ENCODE measurements at places on chromosomes 5 and 9.

- no peak for DNase-seq
These were observed 102.1 kb downstream of the TMEM174 start for GRCh38 chr5:73274881-73275663.

- no peak for DNase-seq
These were observed 19.3 kb downstream of the CDKN2A start for GRCh38 chr9:21974722-21975409.

DNA sequence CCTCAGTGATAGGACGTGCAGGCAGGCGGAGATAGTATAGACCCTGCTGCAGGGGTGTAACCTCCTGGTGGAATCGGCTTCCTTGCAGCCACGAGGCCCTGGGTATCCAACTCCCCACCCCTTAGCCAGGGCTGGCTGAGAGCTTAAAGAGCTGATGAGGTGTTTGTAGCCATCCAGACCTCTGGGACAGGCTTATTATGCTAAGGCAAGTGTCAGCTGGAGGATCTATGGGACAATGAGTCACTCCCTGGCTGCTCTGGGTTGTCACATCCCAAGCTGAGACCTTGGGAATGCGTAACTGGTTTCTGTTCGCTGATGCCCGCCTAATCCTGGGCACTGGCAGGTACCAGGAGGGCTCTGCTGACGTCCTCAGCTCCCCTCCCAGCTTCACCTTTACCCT lies 38.9 kb downstream of the DAB2IP start:
- no peak for DNase-seq

DNA sequence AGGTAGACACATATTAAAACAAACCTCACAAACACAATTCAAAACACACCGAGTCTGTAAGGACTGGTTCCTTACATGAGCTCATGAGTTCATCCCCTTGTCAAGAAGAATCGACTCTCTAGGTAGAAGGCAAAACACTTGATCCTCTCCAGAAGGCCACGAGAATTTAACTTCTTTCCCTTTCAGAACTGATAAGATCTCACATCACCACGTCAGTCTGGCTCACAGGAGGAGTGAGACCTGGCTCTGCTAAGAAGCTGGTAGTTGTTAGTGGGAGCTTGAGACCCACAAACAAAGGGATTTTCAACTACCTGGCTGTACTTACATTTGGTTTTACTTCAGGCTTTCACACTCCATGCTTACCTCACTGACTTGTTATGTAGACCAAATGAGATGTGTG lies 459.2 kb downstream of the ARHGEF28 start:
- no peak for DNase-seq

- DNase-seq, result no peak
These were observed 5.7 kb downstream of the TCOF1 start for GRCh38 chr5:150363185-150363584.

- DNase-seq, result no peak
These were observed 471.8 kb upstream of the C9orf72 start for GRCh38 chr9:28045051-28045450.

DNA sequence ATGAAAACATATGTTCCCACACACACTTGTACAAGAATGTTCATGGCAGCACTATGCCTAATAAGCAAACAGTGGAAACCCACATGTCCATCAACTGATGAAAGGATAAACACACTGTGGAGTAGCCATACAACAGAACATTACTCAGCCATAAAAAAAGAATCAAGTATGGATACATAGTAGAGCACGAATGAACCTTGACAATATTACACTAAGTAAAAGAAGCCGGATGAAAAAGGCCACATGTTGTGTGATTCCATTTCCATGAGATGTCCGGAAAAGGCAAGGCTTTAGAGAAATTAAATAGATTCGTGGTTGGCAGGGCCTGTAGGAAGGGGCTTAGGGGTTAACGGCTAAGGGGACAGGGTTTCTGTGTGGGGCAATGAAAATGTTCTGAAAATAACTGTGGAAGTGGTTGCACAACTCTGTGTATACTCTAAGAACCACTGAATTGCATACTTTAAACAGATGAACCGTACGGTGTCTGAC lies 51.4 kb downstream of the COL23A1 start:
- DNase-seq, result no peak

DNA sequence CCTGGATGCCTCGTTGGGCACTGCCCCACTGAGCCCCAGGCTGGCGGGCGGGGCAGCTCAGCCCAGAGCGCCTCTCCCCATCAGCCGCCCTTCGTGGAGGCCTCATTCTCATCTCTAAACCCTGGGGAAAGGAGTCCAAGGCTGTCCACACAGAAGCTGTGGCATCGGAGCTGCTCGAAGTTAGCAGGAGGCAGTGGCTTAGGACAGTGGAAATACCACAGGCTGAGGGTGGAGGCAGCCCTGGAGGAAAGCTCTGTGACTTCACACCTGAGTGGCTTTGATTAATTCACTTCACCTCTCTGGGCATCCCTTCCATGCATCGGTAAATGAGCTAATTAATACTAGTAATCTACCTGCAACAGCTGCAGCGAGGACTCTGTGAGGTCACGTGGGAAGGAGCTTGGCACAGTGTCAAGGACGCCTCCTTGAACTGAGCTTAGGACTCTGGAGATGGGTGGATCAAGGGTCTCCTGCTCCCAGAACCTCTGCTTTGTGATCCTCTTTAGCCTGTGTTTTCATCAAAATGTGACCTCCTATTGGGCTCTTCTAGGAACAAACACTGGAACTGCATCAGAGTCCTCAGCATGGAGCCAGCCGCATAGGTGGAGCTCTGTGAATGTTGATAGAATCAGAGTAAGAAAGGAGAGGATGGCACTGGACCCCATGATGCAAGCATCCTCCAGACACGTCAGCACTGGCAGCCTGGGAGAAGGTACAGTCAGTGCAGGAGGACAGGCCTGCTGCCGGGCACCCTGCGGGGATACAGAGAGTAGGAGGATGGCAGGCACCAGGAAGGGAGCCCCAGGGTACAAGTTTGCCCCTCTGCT lies 842 bp upstream of the ANGPTL2 start:
- DNase-seq, result no peak

DNA sequence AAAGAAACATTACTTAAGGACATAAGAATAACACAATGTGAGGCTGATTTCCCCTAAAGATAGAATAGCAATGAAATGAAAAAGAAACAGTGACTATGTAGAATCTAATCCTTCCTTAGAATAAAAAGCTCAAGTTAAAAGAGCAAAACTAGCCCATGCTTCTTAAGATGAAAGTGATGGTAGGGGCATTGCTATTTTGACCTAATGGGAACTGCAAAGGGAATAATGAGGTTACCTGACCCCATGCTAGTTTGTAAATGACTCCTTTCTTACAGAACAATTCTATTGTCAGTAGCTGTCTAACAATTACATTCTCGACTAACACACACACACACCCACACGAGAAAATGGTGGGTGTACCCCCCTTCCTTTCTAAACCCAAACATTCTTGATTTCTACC lies 575.8 kb downstream of the CSNK1G3 start:
- no peak for DNase-seq

GRCh38 chr5:119363271-119363670 lies 7.5 kb downstream of the TNFAIP8 start:
- DNase-seq, result peak; percentile 18

- DNase-seq, result no peak
These were observed 61.6 kb downstream of the SEMA4D start for GRCh38 chr9:89436326-89436725.

DNA sequence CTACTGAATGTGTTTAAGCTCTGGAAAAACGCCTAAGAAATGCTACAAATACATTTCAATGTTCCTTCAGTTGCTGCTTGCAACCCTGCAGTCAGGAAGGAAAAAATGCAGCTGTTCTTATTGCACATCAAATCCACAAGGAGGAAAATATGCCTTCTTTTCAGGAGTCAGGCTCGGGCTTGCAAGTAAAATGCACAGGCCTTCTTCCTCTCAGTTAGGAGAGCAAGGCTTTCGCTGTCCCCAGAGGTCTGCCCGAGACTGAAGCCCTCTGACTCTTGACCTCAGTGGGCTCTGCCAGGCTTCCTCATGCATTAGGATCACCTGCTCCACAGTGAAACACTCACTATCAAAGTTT lies 899 bp upstream of the SHC3 start:
- DNase-seq, result peak; percentile 59

DNA sequence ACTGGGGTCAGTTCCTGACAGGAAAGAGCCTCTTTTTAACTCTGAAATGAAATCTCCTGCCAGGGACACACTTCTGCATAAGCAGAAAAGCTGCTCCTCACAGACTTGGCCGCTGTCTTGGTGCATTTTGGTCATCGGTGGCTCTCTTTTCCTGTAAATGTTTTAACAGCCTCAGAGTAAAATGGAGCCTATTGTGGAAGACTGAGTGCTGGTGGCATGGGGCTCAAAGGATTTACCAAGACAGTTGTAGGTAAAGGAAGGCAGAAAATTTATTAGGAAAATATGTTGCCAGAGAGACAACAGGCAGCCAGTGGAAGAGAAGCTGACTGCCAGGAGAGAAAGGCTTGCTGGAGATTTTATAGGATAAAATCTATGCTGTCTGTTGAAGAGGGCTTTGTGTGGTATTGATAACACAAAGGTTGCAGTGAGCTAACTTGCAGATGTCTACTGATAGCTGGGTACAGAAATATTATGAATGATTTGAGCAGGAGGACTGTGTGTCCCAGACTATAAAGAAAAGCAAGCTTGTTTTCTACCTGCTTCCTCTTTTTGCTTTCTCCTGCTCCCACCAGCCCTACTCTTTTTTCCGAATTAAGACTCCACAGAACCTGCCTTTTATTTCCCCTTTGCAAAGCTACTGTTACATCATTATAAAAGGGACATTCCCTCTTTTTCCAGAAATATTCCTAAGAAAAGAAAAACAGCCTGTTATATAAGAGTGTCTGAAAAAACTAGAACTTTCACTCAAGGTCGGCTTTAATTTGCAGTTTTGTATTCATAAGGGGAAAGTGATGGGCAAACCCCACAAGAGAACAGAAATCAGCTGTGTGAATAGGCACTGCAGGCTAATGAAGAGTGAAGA lies 27.9 kb upstream of the IFNA14 start:
- DNase-seq, result no peak

DNA sequence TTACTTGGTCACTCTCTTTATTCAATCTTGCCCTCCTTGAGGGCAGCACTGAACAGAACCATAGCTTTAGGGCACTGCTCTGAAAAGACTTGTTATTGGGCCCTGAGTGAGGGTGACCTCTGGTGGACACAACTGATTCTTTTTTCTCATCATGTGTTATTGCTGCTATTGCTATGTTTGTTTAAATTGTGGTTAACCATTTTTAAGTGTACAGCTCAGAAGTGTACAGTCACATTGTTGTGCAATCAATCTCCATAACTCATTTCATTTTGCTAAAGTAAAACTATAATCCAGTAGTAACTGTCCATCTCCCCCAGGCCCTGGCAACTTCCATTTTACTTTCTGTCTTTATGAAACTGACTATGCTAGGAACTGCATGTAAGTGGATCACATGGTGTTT lies 351.1 kb upstream of the RIOK2 start:
- peak; percentile 82 for DNase-seq

GRCh38 chr9:128731691-128732090 lies 7.8 kb upstream of the ZDHHC12 start:
- no peak for DNase-seq

DNA sequence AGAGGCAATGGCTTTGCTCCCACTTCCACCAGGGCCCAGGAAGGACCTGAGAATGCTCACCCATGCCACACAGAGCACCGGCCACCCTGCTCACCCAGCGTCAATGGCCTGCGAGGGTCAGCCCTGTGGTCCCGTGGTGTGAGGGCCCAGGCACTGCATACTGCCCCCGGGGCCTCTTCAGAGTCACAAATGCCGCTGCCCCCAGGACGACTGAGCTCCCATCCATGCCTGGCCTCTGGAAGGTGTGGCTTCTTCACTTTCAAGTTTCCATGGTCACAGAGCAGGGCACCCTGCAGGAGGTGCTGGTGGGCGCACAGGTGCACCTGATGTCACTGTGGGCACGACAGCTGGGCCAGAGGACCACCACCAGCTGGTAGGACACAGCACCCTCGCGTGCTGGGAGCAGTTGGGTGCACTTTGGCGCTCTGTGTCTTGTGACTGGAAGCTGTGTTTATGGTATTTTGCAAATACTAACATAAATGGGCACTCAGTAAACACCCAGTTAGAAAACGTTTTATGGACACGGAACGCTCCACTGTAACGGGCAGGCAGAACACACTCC lies 12.5 kb upstream of the ZDHHC11 start:
- no peak for DNase-seq

- no peak for DNase-seq
These were observed 322 bp upstream of the SH3GL2 start for GRCh38 chr9:17578577-17578910.

DNA sequence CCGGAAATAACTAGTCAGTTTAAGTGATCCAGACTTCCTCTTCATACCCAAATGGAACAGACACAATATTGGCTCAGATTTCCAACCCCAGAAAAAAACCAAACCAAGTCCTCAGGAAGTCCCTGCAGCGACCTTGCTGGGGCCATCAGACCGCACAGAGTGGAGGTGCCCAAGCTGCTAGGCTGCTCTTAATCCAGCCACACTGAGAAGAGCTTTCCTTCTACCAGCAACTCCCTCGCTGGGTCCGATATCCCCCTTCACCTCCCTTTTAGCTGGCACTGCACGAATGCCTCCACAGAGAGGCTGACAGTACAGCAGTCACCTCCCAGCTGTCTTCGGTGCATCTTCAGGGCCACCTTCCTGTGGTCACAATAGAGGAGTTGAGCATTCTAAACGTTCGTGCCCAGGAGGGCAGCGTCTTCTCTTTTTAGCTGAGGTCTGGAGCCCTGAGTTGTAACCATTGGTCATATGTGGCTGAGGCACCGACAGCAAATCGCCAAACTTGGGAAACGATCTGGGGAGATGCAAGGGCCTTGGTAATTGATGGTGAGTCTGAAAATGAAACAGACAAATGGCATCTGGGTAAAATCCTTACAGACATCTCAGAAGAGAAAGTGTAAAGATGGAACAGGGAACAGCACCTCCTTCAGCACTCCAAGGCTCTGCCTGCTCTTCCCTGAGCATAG lies 5.7 kb downstream of the NAIF1 start:
- DNase-seq, result no peak

GRCh38 chr5:180605554-180606214 lies 14.4 kb upstream of the SCGB3A1 start:
- DNase-seq, result no peak

- DNase-seq, result no peak
These were observed 60.8 kb downstream of the WNK2 start for GRCh38 chr9:93244510-93245436.

Measured in foreskin keratinocyte (primary cell).